ENCODE measurements at places on chromosomes 12 and 14. TPM values are rescaled to one million over a fixed set of nuclear protein-coding genes. Genes with fewer than 3 reads are reported as not detected.

GRCh38 chr12:55946553-55946952 lies 15.6 kb downstream of the DGKA start:
- no peak for DNase-seq

GRCh38 chr14:88030079-88030478 lies 25.1 kb downstream of the GPR65 start:
- DNase-seq: no peak

GRCh38 chr14:99479906-99480869 lies at the start of gene SETD3:
SETD3 (minus strand) TSS chr14:99480859; CDS start chr14:99465805, 15,054 bp downstream.
- DNase-seq: no peak

DNA sequence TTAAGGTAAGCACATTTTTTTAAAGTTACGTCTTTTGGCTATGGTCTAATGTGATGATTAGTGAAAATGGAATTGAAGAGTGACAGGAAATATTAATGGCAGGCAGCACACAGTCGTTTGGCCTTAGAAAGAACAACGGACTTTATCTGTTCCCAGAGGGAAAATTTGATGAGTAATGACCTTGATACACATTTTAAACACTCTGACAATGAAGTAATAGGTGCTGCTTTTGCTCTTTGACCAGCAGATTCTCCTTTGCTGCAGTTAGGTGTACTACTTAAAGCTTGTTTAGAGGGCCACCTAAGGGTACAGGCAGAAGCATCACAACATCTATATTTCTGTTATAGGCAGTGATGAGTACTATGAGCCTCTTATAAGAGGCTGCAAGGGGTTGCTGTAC lies 27.1 kb upstream of the RNU6-8 start:
- no peak for DNase-seq

GRCh38 chr12:13154831-13155230 lies 41.7 kb upstream of the EMP1 start:
- DNase-seq: no peak

The KRT8 gene
- total RNA-seq: 13.0 TPM

The ANHX gene
- total RNA-seq: not detected

The GARIN6 gene
- total RNA-seq: not detected
